ENCODE measurements at places on chromosomes 4 and X. TPM values are rescaled to one million over a fixed set of nuclear protein-coding genes. Genes with fewer than 3 reads are reported as not detected.

- peaks cover 8% of the 10 kb centered on the region for H3K4me1 ChIP-seq
- H3K36me3 ChIP-seq: no peaks in the 10 kb centered on the region
- H3K27me3 ChIP-seq: no peaks in the 10 kb centered on the region
- H3K27ac ChIP-seq: no peak overlapping the region
Observed at GRCh38 chr4:40669504-40669903, 39.8 kb upstream of the RBM47 start.

DNA sequence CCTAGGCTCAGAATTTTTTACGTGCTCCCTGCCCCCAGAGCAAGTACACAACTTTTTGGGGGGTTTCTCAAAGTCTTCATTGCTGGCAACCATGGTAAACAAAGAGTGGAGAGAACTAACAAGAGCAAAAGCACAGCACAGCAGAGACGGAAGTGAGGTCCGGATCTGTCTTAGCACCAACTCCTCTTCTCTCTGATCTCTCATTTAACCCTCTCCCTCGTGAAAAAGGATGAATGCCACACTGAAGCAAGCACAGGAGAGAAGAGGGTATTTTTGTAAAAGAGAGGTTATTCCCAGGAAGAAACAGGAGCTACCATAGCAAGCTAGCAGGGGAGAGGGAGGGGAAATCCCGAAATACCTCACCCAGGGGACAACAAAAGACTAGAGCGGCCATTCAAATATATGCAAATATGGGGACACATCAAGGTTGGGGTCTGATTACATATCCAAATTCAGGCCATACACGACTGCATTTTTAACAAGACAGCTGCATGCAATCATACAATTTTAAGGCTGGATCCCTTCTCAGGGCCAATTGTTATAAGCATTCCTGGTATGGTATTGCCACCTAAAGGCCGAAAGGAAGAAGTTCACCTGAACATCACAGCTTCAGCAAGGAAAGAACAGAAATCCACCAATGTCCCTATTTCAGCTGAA, 46.6 kb downstream of the CD40LG start:
- no peaks in the 10 kb centered on the region for H3K27me3 ChIP-seq
- no peak overlapping the region for H3K4me3 ChIP-seq

The GYPE gene
- 0.29 TPM for total RNA-seq

The IDS gene
- 50.4 TPM for total RNA-seq

- H3K4me3 ChIP-seq: no peak overlapping the region
- H3K27me3 ChIP-seq: no peaks in the 10 kb centered on the region
- no peaks in the 10 kb centered on the region for H3K36me3 ChIP-seq
- no peak for DNase-seq
- no peak overlapping the region for H3K27ac ChIP-seq
Observed at GRCh38 chr4:17095771-17096170, 197.3 kb upstream of the LDB2 start.

GRCh38 chrX:68696267-68696990, 49.0 kb downstream of the STARD8 start:
- H3K4me1 ChIP-seq: peaks cover 38% of the 10 kb centered on the region
- no peaks in the 10 kb centered on the region for H3K36me3 ChIP-seq
- H3K27ac ChIP-seq: no peak overlapping the region
- no peaks in the 10 kb centered on the region for H3K27me3 ChIP-seq

DNA sequence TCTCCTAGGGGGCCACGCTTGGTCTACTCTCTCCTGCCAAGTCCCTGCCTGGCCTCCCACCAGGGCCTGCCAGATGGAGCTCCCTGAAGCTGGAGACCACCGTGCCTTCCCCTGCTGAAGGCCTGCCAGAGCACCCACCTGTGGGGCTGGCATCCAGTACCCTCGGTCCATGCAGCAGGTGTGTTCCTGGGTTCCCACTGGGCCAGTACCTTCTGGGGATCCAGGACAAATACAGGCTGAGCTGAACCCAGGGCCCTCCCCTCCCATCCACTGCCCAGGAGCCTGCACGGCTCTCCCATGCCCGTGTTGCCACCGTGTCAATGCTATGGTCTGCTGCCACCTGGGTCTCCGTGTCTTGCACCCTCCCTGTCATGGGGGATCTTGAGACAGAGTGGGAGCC, 68.8 kb downstream of the ABLIM2 start:
- peak; percentile 1 for DNase-seq
- H3K4me1 ChIP-seq: no peaks in the 10 kb centered on the region
- H3K36me3 ChIP-seq: no peaks in the 10 kb centered on the region
- peaks cover 3% of the 10 kb centered on the region for H3K27me3 ChIP-seq
- H3K4me3 ChIP-seq: no peak overlapping the region

- H3K27me3 ChIP-seq: no peaks in the 10 kb centered on the region
- no peaks in the 10 kb centered on the region for H3K36me3 ChIP-seq
- peaks cover 46% of the 10 kb centered on the region for H3K4me1 ChIP-seq
Observed at GRCh38 chr4:72970756-72971155, 98.8 kb downstream of the COX18 start.

DNA sequence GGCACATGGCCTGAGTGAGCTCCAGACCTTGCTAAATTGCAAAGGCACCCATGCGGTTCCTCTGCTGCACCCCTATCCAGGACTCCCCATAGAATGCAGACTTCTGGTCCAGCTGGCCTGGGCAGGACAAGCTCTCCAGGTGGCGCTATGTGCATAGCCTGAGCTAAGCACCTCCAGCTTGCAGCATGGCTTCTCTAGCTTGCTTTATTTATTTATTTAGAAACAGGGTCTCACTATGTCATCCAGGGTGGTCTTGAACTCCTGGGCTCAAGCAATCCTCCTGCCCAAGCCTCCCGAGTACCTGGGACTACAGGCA, 5.5 kb upstream of the WFS1 start:
- peak; percentile 90 for DNase-seq
- H3K4me3 ChIP-seq: no peak overlapping the region
- H3K27ac ChIP-seq: no peak overlapping the region
- peaks cover 4% of the 10 kb centered on the region for H3K4me1 ChIP-seq
- H3K27me3 ChIP-seq: peaks cover 21% of the 10 kb centered on the region

The NUDT10 gene
- 2.7 TPM for total RNA-seq

The GBA3 gene
- not detected for total RNA-seq

- no peaks in the 10 kb centered on the region for H3K36me3 ChIP-seq
- H3K27ac ChIP-seq: no peak overlapping the region
- no peak for DNase-seq
- H3K4me3 ChIP-seq: no peak overlapping the region
- H3K4me1 ChIP-seq: peaks cover 18% of the 10 kb centered on the region
Observed at GRCh38 chr4:17188125-17188524, 289.7 kb upstream of the LDB2 start.

The CXCL8 gene
- total RNA-seq: 1.5 TPM

The RHOXF1 gene
- total RNA-seq: not detected

GRCh38 chrX:10233696-10234095, 76.9 kb downstream of the CLCN4 start:
- DNase-seq: no peak
- no peak overlapping the region for H3K4me3 ChIP-seq
- H3K27me3 ChIP-seq: no peaks in the 10 kb centered on the region
- no peak overlapping the region for H3K27ac ChIP-seq

DNA sequence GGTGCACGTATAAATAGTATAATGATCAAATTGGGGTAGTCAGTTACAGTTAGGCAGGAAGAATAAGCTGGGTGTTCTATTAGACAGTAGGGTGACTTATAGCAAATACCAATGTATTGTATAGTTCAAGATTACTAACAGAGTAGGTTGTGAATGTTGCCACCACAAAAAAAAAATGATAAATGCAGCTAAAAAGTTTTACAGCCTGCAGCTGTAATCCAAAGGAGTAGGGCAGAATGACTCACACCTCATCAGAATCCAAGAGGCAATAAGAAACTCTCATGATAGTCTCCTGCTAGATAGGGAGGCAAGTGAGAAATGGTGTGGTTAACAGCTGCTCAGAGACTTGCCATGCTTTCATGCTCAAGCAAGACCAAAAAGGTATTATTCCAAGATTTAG, 19.6 kb upstream of the TCEAL4 start:
- no peak overlapping the region for H3K27ac ChIP-seq
- H3K4me1 ChIP-seq: peaks cover 4% of the 10 kb centered on the region
- no peak overlapping the region for H3K4me3 ChIP-seq
- H3K36me3 ChIP-seq: no peaks in the 10 kb centered on the region
- H3K27me3 ChIP-seq: peaks cover 3% of the 10 kb centered on the region

DNA sequence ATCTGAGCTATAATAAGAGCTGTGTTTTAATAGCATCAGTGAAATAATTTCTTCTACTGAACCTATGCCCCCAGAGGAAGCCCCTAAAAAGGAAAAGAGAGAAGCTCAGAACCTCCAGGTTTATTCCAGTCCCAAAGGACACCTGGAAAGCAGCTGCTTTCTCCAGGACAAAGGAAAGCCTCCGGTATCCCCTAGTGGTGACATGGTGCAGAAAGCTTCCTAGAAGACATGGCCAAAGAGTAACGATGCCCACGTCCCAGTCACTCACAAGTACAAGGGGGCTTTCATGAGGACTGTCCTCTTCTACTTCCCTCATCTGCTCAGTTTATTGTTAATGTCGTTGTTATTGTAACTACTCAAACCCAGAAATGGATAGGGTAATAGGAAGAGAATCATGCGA, 343.9 kb downstream of the UNC5C start:
- H3K4me3 ChIP-seq: no peak overlapping the region
- no peaks in the 10 kb centered on the region for H3K27me3 ChIP-seq
- no peaks in the 10 kb centered on the region for H3K36me3 ChIP-seq
- H3K4me1 ChIP-seq: no peaks in the 10 kb centered on the region

GRCh38 chr4:155353923-155354540, 22.7 kb downstream of the MAP9 start:
- H3K4me1 ChIP-seq: no peaks in the 10 kb centered on the region
- no peaks in the 10 kb centered on the region for H3K27me3 ChIP-seq
- DNase-seq: peak; percentile 9
- no peaks in the 10 kb centered on the region for H3K36me3 ChIP-seq
- no peak overlapping the region for H3K4me3 ChIP-seq
- no peak overlapping the region for H3K27ac ChIP-seq

The DUX4 gene
- total RNA-seq: not detected

DNA sequence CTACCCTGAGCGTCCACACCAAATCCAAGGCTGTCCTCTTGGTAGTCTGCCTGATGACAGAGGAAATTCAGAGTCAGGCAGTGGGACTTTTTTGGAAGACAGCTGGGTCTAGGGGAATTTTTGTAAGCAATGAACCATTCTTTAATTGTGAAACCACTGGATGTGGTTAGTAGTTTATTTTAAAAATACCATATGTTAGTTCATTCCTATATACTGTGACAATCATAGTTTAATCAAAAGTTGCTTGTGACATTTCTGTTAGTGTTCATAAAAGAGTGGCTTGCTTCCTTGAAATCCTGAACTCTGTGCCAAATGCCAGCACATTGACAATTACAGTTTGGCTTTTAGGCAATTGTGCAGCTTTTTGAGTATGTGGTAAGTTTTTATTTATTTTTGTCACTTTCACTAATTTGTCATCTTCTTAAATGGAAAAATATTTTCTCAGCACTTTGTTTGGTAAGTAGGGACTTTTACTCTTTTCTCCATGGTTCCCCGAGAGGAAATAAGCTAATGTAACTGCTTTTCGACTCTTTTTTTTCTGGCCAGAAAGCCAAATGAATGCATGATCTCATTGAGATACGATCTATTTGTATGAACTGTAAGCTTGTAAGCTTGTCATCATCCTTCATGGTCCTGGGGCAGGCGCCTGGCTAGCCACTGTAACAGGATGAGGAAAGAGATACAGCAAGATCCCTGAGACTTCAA, 72.6 kb upstream of the SLC4A4 start:
- H3K4me1 ChIP-seq: peaks cover 67% of the 10 kb centered on the region
- no peaks in the 10 kb centered on the region for H3K27me3 ChIP-seq
- DNase-seq: peak; percentile 30
- H3K4me3 ChIP-seq: peak overlapping the region; percentile 4
- H3K27ac ChIP-seq: peak overlapping the region; percentile 75

- H3K4me3 ChIP-seq: no peak overlapping the region
- no peak overlapping the region for H3K27ac ChIP-seq
- DNase-seq: no peak
- H3K4me1 ChIP-seq: no peaks in the 10 kb centered on the region
- peaks cover 10% of the 10 kb centered on the region for H3K27me3 ChIP-seq
Observed at GRCh38 chrX:104098919-104099318, 13.4 kb upstream of the ZCCHC18 start.

- no peaks in the 10 kb centered on the region for H3K4me1 ChIP-seq
- no peak overlapping the region for H3K4me3 ChIP-seq
- no peak overlapping the region for H3K27ac ChIP-seq
Observed at GRCh38 chrX:120380699-120381098, 18.8 kb downstream of the ATP1B4 start.

- H3K4me1 ChIP-seq: peaks cover 9% of the 10 kb centered on the region
- no peak overlapping the region for H3K4me3 ChIP-seq
- DNase-seq: no peak
- no peaks in the 10 kb centered on the region for H3K36me3 ChIP-seq
Observed at GRCh38 chrX:110175696-110176095, 142.2 kb downstream of the AMMECR1 start.

DNA sequence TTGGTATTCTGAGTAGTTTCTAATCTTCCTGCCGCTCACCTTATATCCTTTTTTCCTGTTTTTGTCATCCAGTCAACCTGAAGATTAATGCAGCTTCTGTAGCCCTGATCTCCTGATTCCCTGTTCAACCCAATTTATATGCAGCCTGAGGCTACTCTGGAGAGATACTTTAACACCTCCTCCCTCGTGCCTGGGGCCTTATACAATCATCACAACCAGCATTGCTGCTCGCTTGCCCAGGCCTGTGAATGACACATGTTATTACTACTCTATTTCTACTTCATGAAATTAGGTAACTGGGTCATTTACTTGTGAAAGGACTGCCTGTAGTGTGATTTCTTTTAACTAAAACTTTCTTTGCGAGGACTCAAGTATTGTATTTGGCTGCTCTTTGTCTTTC, 33.7 kb upstream of the WDR17 start:
- peak; percentile 15 for DNase-seq
- H3K4me1 ChIP-seq: no peaks in the 10 kb centered on the region
- H3K4me3 ChIP-seq: no peak overlapping the region
- H3K36me3 ChIP-seq: no peaks in the 10 kb centered on the region
- no peak overlapping the region for H3K27ac ChIP-seq

GRCh38 chrX:42131856-42132255, 208.5 kb upstream of the CASK start:
- no peaks in the 10 kb centered on the region for H3K36me3 ChIP-seq
- H3K27ac ChIP-seq: no peak overlapping the region
- H3K4me1 ChIP-seq: no peaks in the 10 kb centered on the region

The BANK1 gene
- 1.8 TPM for total RNA-seq

The STK26 gene
- total RNA-seq: 9.4 TPM

The CPE gene
- 6.9 TPM for total RNA-seq

The GPR50 gene
- not detected for total RNA-seq

DNA sequence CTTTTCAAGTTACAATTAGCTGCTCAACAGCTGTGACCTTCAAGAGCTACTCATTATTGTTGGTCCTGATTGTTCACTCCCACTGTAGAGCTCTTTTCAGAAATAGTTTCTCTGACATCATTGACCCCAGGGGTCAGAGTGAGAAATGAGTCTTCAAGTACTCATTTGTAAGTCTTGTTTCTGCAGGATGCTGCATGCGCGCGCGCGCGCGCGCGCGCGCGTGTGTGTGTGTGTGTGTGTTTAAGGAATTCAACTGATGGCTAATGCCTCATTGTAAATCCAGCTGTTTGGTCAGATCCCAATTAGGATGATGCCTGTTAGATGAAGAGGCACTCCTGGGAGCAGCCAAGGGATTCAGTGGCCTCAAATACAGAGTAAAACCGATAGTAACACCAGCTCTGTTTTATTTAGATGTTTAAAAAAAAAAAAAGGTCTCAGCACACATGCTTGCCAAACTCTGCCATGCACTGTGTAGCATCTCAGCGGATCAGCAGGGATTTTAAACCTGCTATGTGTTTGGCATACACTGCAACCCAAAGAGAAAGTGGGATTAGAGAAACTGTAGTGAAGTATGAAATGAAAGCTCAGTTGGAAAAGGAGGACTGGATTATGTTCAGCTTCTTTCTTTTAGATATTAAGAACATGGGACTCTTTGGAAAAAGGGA, 332.3 kb downstream of the ADGRL3 start:
- no peak overlapping the region for H3K27ac ChIP-seq
- no peaks in the 10 kb centered on the region for H3K4me1 ChIP-seq
- H3K4me3 ChIP-seq: no peak overlapping the region
- no peak for DNase-seq

The SCOC gene
- total RNA-seq: 57.9 TPM

Data from osteoblast (primary cell).